ENCODE measurements at places on chromosomes 16 and 17. TPM values are rescaled to one million over a fixed set of nuclear protein-coding genes. Genes with fewer than 3 reads are reported as not detected.

MILR1 gene
- total RNA-seq = 4.9 TPM

NPTX1 gene
- 159 TPM for total RNA-seq

- no peak for DNase-seq
These were observed 171.2 kb downstream of the ZNF423 start for GRCh38 chr16:49684696-49685095.

DNA sequence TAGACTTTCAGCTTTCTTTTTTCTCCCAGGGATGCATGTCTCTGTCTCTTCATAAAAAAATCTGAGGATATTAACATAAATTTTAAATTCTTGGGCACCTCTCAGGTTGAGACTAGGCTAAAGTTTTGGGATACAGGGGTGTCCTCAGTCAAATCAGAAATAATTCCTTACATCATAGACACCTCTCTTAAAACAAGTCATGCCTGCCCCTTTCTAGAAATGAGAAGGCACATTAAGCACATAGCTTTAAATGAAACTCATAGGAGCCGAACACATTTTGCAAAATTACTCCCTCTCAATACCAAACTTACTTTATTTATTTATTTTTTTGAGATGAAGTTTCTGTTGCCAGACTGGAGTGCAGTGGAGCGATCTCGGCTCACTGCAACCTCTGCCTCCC is 67.3 kb upstream of the BCAR1 start:
- DNase-seq = no peak

DNA sequence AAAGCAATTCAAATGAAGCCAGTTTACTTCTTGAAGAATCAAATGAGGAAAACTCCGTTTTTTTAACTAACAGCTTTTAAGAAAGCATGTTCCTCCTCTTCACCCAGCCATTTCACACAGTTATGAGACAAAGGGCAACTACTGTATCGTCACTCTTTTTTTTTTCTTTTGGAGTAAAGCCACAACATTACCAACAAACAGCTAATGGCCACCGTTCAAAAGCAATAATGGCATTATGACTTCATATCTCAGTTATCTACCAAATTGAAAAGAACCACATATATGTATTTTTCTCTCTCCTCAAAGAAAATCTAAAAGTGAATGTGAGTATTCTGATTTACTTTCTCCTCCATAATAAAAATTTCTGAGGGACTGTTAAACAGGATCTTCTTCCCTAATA is 14.5 kb downstream of the GRB2 start:
- no peak for DNase-seq

DNA sequence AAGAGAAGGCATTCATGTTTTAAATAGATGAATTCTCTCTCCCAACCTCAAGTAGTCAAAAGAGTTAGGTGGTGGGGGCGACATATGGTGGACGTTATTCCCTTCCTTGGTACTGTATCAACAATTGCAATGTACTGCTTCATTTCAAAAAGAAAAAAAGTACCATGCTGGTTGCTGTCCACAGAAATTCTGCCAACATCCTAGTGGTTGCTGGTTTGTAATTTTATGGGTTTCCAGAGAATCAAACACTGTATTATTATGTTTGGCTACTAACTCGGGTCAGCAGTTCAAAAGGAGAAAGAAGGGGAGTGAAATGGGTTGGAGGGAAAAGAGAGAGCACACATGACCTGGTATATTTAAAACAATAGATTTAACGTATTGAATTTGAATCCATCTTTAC is 61.1 kb upstream of the KCNJ16 start:
- DNase-seq = no peak

- DNase-seq = no peak
These were observed 3.8 kb upstream of the DEF8 start for GRCh38 chr16:89944773-89945172.
